ENCODE measurements at places on chromosomes 2 and 18. TPM values are rescaled to one million over a fixed set of nuclear protein-coding genes. Genes with fewer than 3 reads are reported as not detected.

DNA sequence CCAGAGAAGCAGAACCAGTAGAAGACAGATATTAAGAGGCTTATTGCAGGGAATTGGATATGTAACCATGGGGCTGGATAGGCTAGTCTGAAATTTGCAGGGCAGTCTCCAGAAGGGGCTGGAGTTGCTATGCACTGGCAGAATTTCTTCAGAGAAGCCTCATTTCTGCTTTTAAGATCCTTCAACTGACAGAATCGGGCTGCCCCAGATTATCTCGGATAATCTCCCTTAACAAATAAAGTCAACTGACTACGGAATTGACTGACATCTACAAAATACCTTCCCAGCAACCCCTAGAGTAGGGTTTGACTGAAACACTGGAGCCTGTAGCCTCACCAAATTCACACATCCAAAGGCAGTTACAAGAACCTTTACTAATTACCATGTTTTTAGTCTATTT lies 136.4 kb downstream of the SOCS6 start:
- no peak for DNase-seq

DNA sequence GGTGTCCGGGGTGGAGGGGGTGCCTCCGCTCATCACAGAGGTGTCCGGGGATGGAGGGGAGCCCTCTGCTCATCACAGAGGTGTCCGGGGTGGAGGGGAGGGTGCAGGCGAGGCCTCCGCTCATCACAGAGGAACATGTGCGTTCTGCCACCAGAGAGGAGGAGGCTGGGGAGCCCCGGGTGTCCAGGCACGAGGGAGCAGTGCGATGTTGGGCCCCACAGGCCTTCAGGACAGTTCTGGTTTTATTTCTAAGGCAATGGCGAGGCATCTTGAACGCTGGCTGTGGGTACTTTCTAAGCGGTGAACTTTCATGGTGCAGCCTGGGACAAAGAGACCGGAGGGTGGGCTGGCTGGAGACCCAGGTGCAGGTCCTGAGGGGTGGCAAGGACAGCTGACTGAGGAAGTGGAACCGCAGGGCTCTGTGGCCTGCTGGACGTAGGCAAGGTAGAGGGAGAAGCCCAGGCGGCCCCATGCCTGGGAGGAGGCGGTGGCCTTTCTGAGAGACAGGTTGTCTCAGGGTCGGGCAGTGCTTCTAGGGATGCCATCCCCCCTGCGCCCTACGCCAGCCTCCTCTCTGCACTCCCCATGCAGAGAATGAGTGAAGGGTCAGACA lies 196.6 kb upstream of the SALL3 start:
- no peak for DNase-seq

- DNase-seq: no peak
Observed at GRCh38 chr2:168962636-168963035, 61.5 kb downstream of the G6PC2 start.

GRCh38 chr18:48885266-48885923 lies 65.4 kb downstream of the SMAD7 start:
- no peak for DNase-seq

CROCC2 gene
- polyA plus RNA-seq: 1.3 TPM

ACADL gene
- polyA plus RNA-seq: 7.9 TPM

GNLY gene
- polyA plus RNA-seq: 13.6 TPM

FKBP7 gene
- 7.7 TPM for polyA plus RNA-seq

SLC38A11 gene
- 0.10 TPM for polyA plus RNA-seq

CNDP1 gene
- 0.10 TPM for polyA plus RNA-seq

MARCHF4 gene
- 0.13 TPM for polyA plus RNA-seq

IGFBP2 gene
- polyA plus RNA-seq: 50.5 TPM

ADAM23 gene
- 0.76 TPM for polyA plus RNA-seq
